Cerebellar cortex (tissue), 1 donor: ENCODE measurements at places on chromosomes 1 and 21.

DNA sequence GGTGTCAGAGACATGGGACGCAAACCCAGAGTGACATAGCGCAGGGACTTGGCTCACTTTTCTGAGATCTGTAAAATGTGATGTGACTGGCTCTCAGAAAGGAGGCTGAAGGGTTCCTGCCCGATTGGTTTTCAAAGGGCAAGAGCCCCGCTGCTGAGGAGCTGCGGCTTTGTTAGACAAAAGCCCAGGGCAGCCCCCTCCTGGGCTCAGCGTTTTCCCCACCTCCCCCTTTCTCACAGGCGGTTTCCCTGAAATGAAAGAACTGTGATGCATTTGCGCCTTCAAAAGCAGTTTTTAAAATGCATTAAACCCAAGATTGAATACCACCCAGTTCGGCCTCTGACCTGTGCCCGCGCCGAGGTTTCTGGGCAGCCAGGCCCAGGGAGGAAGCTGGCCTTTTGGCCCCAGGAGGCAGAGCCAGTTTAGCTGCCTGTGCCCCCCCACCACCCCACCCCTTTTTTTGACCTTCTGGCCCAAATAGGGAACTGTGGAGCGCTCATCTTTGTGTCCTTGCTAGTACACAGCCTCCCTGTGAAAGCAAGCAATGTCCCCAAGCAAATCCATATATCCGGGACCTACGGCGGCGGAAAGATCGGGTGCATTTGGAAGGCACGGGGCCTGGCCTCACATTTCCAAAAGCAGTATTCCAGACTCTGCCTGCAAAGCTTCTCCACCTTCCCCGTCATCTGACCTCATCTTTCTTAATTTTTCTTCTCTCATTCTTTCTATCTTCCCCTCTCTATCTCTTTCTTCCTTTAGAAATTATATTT is 28.6 kb downstream of the CD247 start:
- peak; percentile 77 for DNase-seq

GRCh38 chr1:65357291-65357960 is 48.1 kb downstream of the DNAJC6 start:
- no peak for DNase-seq

GRCh38 chr21:35573472-35574374 is 486.6 kb downstream of the SETD4 start:
- DNase-seq, result no peak

- DNase-seq, result no peak
These were observed 816 bp downstream of the E2F2 start for GRCh38 chr1:23530087-23530746.

- peak; percentile 16 for DNase-seq
These were observed 56.5 kb upstream of the SSBP3 start for GRCh38 chr1:54462597-54463258.

- DNase-seq, result no peak
These were observed 56.4 kb upstream of the SAMSN1 start for GRCh38 chr21:14602382-14602958.

DNA sequence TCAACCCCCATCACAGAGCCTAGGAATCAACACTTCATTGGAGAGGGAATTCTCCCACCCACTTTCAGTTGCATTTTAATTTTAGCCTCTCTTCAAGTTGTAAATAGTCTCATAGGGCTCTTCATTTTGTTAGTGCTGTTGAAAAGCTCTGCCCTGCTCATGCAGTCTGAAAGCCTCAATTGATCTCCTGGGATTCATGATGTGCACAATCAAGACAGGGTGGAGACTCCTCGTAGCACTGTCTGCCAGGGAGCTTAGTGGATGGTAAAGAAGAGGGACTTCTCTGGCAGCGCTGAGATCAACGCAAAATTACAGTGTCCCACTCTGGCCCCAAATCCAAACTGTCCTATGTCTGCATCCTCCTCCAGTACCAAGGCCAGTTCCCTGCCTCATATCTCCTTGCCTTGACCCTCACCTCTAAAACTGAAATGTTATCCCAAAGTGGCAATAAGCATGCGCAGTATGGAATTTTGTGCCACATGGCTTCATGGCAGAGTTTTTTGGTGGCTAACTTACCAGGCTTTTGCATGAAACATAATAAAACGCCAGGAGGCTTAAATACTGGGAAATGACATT is 282.2 kb downstream of the CACNA1E start:
- DNase-seq, result no peak

DNA sequence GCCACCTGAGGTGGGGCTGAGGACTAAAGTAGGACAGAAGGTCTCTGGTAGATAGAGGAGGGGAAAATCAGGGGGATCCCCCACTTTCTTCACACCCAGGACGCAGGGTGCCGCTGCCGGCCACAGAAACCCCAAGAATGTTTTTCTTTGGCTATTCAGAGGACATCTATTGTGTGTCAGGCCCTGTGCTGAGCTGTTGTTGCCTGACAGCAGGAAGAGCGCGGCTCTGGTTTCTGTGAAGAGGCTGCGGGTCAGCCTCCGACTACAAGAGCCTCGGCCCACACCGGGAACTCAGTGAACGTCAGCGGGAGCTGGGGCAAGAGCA is 407 bp upstream of the PIGV start:
- no peak for DNase-seq

DNA sequence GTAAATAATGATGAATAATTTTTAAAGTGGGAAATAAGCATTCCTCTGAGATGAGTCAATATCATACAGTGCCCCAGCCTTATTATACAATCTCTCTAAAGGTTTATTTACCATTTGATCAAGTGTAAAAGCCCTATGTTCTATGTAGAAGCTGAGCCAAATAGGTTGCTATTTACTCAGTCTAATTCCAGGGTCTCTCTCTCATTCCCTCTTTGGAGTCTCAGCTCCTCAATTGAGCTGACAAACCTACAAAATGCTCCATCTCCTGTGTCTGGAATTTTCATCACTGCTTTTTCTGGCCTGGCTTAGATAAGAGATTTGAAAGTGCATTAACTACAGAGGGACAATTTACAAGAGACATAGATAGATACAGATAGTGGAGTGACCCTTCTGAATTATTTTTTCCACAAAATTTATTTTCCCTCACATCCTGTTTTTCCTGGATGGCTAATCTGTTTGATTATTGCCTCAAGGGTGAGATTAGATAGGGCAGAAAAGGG is 24.8 kb upstream of the USH2A start:
- DNase-seq, result no peak

DNA sequence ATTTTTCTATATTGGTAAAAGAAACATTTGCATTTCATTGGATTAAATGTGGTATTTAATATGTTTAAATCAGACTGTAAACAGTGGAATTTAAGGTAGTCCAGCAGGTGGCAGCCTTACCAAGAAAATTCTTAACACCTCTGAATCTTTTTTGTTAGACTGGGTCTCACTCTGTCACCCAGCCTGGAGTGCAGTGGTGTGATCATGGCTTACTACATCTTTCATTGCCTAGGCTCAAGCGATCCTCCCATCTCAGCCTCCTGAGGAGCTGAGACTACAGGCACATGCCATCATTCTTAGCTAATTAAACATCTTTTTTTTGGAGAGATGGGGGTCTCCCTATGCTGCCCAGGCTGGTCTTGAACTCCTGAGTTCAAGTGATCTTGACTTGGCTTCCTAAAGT is 98.8 kb downstream of the RABGAP1L start:
- DNase-seq, result peak; percentile 64

DNA sequence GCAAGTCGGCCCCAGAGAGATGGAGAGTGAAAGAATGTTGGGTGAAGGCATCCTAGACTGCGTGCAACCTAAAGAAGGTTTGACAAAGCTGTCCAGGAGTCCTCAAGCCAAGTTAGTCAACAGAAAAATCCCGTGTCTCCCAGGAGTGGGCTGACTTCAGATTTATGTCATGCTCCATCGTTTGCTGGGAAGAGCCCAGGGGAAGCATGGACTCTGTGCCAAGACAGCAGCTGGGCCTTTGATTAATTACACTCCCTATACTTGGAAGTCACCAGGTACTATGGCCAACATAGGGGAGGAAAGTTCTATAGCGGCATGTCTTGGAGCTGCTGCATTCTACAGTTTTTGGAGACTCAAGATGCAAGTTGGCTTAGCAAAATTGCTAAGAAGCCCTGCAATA is 247.4 kb downstream of the KAZN start:
- DNase-seq, result peak; percentile 44

- no peak for DNase-seq
These were observed 13.6 kb downstream of the INSRR start for GRCh38 chr1:156845055-156845952.

DNA sequence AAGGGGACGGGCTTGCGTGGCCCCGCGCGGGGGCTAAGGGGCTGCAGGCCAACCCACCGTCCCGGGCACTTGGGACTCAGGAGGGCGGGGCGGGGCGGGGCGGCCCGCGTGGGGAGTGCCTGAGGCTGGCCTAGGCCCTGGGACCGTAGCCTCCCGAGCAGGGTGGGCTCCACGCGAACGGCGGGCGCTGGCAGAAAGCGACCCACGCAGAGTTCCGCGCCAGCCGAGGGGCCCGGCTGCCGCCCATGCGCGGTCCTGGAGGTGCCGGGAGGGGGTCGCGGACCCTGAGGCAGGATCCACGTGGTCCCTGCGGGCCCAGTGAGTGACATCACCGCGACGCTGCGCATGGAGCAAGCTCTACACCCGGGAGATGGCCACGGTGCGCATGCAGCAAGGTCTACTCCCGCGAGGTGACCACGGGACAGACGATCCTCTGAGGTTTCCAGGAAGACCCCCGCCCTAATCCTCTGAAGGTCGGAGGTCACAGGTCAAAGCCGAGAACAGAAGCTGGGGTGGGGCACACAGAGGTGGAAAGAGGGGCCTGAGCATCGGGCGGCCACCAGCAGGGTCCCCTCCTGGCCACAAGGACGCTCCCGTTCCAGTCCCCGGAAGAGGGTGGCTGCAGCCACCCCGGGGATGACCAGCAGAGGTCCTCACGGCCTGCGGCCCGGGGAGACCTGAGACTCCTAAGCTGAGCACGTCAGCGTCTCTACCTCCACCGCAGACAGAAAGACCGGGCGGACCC is 13.5 kb upstream of the SLC19A1 start:
- DNase-seq, result peak; percentile 81

DNA sequence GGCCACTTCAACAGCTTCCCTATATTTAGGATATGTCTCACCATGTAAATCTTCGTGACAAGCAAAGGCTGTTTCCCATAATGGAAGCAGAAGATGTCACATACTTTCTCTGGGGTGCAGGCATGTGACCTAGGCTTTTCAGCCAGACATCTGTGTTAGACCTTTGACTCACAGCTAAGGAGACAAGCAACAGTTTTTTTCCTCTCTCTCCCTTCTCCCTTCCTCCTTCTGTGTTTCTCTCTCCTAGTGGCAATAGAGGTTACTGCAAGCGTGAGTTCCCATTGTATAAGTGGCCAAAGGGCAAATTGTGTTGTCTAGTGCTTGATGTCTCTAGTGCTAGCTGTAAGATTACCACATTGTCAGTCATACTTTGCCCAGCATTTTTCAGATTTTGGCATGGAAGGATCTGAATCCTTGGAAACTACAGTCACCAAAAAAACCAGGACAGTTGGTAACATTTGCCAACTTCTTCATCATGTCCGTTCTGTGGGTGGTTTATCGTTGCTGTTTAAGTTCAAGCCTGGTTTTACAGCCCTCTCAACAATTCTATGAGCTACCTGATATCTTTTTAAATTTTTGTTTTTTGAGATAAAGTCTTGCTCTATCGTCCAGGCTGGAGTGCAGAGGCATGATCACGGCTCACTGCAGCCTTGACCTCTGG is 44.4 kb upstream of the RABGAP1L start:
- DNase-seq, result peak; percentile 60

DNA sequence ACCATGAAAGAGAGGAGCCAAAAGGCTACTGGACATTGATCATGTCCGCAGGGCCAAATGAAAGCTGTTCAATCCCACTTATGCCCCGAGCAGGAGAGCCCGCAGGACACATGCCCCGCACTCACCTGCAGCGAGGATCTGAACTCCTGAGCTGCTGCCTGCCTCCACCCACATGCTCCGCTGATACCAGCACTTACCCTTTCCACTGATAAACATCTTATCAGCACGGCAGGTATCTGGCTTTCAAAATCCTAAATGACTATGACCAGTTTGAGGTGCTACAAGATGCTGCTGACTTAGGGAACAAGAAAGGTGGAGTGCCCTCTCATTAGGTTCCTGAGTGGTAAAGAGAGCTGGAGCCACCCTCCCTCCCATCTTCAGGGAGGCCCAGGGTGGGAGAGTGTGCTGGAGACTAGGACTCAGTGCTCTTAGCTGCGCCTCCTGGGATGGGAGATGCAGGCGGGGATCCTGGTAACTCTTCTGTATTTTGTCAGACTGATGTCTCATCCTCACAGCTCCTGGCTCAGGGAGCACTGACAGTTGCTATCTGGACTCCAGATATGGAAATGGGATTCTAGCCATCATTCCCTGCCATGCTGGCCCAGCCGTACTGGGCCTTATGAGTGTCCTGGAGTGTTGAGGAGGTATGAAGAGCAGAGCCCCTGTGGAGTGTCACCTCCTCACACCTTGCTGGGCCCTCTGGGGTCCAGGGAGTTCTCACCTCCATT is 86.4 kb upstream of the F3 start:
- DNase-seq, result no peak

- DNase-seq, result no peak
These were observed 45.8 kb downstream of the RGS7 start for GRCh38 chr1:241311056-241311746.

- DNase-seq, result no peak
These were observed 51.7 kb downstream of the SKI start for GRCh38 chr1:2279817-2280216.

- DNase-seq, result no peak
These were observed 38.2 kb downstream of the L1TD1 start for GRCh38 chr1:62232871-62233278.

DNA sequence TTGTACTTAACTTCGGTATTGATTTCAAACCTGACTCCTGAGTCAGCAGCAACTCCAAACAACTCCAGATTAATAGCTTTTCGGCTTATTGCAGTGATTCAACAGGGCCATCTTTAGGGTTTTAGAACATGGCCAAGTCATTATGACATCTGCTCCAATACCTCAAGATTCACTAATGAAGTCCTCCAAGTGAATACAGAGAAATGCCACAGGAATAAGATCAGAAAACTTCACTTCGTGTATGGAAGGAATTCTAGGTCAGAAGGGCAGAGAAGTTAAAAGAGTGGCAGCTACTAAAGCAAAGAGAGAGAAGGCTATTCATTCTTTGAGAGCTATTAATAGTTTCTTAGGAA is 7.6 kb upstream of the C1orf116 start:
- DNase-seq, result no peak

GRCh38 chr1:86423473-86423872 is 498 bp upstream of the CLCA2 start:
- no peak for DNase-seq

DNA sequence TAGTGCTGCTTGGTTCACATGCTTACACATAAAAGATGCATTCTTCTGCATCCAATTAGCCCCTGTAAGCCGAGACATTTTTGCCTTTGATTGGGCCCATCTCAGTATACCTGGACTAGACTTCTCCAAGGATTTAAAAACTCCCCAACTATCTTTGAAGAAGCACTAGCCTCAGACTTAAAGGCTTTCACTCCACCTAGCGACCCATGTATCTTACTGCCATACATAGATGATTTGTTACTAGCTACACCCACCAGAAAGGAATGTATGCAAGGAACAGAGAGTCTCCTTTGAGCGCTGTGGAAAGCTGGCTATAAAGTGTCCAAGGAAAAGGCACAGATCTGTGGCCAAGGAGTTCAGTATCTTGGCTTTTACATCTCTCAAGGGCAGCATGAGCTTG is 91.7 kb downstream of the LIPI start:
- peak; percentile 12 for DNase-seq

GRCh38 chr1:150807249-150808023 is 624 bp downstream of the CTSK start:
- no peak for DNase-seq
